ENCODE measurements at places on chromosomes 7 and 10.

DNA sequence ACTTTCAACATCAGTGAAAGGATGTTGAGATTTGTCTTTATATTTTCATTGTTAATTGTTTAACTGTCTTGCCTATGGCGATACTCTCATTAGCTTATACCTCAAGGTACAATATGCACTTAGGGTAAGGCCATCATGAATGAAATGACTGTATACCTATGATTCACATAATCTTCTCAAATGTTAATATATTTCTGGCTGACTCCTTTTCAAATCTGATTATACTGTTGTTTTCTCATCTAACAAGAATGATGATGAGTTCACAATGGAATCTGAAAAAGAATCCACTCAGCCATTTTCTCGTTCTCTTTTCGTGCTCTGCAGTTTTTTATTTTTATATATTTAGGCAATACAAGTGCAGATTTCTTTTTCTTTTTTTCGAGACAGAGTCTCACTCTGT lies 159.1 kb downstream of the ARHGAP12 start:
- DNase-seq = no peak

- no peak for DNase-seq
Observed at GRCh38 chr10:86592413-86592812, 61.9 kb upstream of the OPN4 start.

DNA sequence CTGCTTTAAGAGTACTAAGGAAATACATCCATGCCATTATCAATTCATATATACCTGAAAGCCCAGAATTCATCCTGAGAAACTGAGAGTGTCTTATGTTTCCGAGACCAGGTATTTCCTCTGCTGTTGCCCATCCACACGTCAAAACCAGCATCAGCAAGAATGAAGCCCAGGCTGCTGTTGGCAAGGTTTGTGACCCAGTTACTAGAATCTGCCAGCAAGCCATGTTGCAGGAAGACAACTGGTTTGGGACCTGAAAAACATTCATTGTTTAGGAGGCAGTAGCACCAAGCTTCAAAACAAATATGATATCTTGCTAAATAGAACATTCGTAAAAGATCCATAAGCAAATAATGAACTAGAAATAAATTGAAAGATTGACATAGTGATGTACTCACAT lies 21.0 kb upstream of the CH25H start:
- no peak for DNase-seq

- no peak for DNase-seq
Observed at GRCh38 chr10:91741356-91741755, 56.9 kb upstream of the TNKS2 start.

Measured in stimulated activated CD8-positive, alpha-beta memory T cell treated with anti-CD3 and anti-CD28 coated beads, Interleukin-15, amount 100 ng/mL, for 24 hours (primary cell).